ENCODE measurements at places on chromosomes 1 and 21.

DNA sequence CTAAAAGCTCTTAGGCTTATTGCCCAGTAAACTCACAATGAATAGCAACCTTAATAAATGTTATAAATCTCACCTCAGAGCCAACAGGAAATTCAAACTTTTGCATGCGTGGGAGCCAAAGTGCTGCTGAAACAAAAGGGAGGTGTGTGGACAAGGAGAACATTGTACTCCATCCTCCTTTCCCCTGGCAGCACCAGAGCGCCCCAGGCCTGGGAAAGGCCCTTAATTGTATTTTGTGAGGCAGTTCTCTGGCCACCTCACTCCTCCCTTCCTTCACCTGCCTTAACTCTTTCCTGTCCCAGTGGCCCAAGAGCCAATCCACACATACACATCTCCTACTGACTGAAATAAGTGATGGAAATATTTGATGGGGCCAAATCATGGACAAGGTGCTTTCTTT lies 648.5 kb downstream of the LMO4 start:
- DNase-seq = no peak

DNA sequence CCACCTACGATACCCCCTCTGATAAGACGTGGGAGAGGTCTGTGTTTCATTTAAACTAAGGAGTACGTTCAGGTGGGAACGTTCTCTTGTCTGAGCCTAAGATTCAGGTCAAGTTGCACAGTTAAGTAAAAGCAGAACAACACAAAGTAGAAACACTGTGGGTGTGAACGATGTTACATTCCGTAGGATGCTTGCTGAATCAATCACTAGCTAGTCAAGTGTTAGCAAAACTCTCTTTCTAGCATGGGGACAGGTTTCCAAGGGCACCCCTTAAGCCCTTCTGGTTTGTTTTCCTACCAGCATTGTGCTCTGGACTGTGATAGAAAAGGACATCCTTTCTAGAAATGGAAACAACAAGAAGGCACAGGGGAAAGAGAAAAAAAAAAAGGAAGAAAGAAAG lies 13.3 kb downstream of the C1orf162 start:
- no peak for DNase-seq

- peak; percentile 76 for DNase-seq
Measured at GRCh38 chr21:38805328-38806152, at the start of gene ETS2. Gene ETS2 (plus strand): TSS chr21:38805929. CDS start chr21:38810035, 4,106 bp downstream.

DNA sequence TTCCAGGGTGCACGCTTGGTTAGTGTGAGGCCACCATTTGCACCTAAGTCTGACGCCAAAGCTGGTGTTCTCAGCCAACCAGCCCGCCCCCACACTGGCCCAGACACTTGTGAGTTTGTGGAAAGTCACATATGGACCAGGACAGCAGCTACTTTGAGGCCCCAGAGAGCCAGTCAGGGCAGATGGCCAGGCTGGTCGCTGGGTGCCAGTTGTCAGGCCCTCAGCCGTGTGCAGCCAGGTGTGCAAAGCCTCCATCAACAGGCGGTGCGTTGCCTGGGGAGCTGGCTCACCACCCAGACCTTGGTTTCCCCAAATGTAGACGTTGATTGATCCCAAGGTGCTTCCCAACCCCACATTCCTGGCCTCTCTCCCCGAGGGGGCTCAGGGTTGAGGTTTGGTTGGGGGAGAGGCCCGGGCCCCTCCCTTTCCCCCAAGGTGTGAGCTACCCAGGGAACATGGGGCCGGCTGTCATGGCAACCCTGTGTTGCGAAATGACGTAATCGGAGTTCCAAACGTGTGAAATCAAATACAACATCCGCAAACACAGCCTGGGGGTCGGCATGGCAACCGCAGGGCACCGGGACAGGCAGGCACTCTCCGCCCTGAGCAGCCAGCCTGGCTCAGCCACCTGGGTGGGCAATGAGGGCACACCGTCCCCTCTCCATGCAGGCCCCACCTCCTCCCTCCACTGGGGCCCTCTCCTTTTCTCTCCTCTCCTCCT lies 42.2 kb upstream of the WNT4 start:
- DNase-seq = no peak

- DNase-seq = no peak
Measured at GRCh38 chr1:234981758-234982157, 146.9 kb downstream of the TOMM20 start.
